Progenitor cell of endocrine pancreas (in vitro differentiated cells): ENCODE measurements at places on chromosomes 12 and 14.

- no peak for DNase-seq
These were observed at the start of gene IFI27 for GRCh38 chr14:94110552-94111181. IFI27 (plus strand) TSS chr14:94110736.

DNA sequence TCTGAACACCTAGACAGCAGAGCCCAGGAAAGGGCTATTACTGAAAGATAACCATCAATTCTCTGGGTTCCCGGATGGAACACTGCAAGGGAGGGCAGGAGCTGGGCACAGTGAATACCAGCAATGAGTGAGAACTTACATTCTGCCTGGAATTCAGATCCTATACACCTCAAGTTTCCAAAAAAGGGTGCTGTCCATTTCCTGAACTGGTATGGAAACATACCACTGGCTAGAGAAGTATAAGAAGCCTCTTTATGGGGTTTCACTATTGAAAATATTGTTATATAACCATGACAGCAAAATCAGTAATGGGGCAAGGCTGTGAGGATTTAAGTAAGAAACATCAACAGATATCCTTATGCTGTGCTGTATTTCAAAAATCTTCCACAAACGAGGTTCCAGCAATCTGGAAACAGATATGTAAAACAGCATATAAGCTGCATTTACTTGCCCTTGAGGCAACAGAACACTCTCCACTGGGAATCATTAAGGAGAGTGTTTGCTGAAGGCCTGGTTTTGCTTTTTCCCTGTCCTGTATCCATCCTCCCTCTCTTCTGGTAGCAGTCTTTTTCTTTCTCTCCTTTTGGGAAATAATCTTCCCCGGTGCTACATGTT, 53.3 kb upstream of the GTF2A1 start:
- no peak for DNase-seq

DNA sequence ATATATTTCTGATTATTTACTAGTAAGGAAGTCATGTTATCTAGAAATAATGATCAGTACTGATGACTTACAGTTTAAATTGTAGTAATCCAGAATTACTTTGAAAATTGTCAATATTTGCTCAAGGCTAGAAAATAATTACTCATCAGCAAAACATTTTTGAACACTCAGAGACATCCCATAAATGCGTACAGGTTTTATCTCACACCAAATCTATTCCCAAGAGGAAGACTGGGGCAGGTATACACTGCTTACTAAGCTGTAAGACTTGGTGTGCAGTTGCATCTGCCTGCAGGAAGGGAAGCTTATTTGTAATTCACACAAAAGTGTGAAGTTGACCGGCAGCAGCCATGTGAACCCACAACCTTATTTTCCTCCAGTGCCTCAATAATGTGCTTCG, 146.4 kb downstream of the CCER1 start:
- no peak for DNase-seq

GRCh38 chr14:33504246-33505099, 446.4 kb downstream of the EGLN3 start:
- no peak for DNase-seq

DNA sequence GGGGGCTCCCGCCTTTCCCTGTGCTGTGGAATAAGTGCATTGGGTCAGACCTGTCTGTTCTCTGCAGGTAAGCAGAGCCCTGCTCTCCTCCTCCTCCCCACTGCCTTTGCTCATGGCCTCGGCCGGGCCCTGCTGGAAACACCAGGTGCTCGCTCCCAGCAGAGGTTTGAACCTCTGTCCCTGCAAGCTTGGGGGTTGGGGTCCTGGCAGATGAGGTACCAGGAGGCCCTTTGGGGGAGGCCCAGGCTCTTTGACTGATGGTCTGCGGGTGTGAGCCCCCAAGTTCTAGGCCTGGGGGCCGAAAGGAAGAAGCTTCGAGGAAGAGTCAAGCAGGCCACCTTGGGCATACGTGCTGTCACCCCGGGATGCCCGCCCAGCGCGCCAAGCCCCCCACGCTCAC, 22.1 kb upstream of the CEP170B start:
- no peak for DNase-seq

DNA sequence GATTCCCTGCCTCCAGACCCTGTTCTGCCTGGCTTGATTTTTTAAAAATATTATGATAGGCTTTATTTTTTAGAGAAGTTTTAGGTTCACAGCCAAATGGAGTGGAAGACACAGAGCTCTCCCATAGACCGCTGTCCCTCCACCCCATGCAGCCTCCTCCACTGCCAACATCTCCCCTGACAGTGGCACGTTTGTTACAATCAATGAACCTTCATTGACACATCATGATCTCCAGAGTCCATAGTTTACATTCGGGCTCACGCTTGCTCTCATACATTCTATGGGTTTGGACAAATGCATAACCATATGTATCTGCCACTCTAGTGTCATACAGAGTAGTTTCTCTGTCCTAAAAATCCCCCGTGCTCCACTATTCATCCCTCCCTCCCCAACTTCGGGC, 15.9 kb upstream of the PPP1R13B start:
- no peak for DNase-seq

DNA sequence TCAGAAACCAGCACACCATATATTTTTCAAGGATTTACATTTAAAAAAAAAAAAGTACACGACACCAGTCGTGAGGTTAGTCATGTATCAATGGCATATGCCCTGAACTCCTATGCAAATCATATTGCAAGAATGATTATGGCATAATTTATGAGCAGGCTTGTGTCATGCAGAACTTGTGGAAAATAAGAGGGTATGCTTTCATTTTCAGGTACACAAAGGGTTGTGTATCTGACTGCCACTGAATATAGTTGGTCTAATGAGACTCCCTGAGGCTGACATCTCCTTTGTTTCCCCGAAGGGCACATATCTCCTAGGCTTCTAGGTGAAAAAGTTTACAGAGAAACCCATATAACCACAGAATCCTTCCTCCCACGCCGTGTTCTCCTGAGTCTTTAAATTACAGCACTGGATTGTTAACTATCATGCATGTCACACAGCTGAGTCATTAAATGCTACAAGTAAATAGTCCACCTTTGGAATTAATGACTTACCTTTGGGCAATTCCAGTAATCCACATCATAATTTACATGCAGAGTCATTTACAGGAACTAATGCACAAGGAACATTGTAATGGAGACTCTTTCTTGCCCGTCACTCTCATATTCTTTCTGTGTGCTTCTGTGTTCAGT, 356.7 kb upstream of the DIO2 start:
- DNase-seq: no peak

- no peak for DNase-seq
These were observed 1.3 kb downstream of the MAX start for GRCh38 chr14:65100922-65101541.

DNA sequence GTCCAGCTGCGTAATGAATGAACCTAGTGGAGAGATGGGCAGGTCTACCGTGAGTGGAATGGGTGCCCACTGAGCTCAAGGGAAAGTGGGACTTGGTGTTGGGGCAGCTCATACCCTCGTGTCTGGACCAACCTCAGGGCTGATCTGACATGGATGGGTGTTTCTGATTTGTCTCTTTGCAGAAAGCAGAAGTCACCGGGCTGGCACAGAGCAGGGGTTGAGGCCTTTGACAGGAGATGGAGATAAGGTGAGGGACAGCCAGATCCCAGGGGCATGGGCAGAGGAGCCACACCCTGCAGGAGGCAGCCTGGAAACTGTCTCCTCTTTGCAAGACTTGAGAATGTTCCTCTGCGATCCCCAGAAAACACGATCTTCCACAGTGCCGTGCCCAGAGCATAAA, 20.9 kb upstream of the PPP1CC start:
- DNase-seq: no peak

DNA sequence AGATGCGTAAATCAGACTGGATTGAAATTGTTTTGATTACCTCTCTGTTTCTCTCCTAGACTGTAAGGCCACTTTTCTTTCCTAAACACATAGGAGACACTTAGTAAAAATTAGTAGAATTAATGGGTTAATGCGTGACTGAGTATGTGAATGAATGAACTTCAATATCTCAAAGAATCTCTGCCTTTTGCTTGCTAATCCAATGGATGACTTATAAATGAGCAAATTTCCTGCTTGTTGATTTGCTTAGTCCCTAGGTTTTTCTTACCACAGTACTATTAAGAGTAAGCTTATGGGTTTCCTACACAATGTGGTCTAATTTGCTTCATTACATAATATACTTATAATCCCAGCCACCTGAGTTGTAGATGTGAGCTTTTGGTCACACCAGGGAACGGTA, 164.1 kb downstream of the SRGAP1 start:
- no peak for DNase-seq

GRCh38 chr12:94954029-94954685, 49.3 kb downstream of the NDUFA12 start:
- DNase-seq: no peak

- DNase-seq: no peak
These were observed 16.0 kb upstream of the EVL start for GRCh38 chr14:100049220-100049619.

DNA sequence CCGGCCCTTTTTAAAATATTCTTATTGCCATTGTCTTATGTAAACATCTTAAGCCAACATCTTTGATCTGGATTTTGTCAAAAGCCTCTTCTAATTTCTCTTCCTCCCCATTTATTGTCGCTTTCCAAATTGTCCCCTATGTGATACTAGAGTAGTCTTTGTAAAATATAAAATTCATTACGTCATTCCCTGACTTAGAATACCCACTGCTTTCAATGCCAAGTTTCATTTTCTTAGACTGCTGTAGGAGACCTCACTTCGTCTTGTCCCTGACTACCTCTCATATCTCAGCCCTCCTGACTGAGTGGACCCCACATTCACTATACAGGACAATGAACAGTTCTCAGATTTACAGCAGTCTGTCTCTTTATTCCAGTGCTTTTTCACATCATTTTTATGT, 633.9 kb upstream of the LMO3 start:
- no peak for DNase-seq
